Stimulated activated naive CD8-positive, alpha-beta T cell treated with anti-CD3 and anti-CD28 coated beads, Interleukin-15, Interleukin-2, amounts not matched to agents 100 U/mL and 50 U/mL, for 24 hours (primary cell): ENCODE measurements at places on chromosomes 5 and 9.
A peak's percentile ranks its signal among the peaks of the same experiment; 100 is the strongest.

GRCh38 chr5:168176941-168177340, 114.5 kb upstream of the WWC1 start:
- no peak for DNase-seq

DNA sequence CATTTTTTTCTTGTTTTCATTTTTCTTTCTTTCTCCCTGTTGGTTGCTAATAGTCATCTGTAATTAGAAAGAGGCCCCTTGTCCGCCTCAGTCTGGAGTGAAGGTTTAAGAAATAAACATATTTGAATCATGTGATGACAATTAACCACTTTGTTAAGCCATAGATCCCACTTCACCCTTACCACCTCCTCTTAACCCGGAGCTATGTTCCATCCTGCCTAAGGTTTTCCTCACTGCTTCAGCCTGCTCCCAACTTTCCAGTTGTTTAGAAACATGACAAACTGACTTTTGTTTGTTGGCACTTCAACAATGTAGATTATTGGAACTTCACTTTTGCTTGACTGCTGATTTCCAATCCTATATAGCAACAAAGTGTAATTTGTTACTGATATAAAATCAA, 37.4 kb upstream of the SSBP2 start:
- no peak for DNase-seq

GRCh38 chr5:31916327-31916726, 257.8 kb downstream of the GOLPH3 start:
- DNase-seq = no peak

DNA sequence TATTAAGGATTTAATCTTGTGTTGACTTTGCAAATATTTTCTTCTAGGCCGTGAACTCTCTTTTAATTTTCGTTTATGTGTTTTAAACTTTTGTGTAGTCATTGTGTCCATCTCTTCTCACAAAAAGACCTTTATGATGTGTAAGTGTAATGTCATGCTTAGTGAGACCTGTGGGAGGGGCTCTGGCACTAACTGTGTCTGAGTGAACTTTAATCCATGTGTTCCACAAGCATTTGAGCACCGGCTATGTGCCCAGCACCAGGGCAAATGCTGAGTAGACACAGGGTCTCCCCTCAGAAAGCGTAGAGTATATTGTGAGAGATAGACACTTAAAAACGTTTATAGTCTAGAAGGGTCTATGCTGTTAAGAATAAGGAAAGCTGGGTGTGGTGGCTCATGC, 272.6 kb upstream of the TUT7 start:
- DNase-seq = no peak

- no peak for DNase-seq
These were observed 94.3 kb upstream of the NIPAL4 start for GRCh38 chr5:157365732-157366131.

DNA sequence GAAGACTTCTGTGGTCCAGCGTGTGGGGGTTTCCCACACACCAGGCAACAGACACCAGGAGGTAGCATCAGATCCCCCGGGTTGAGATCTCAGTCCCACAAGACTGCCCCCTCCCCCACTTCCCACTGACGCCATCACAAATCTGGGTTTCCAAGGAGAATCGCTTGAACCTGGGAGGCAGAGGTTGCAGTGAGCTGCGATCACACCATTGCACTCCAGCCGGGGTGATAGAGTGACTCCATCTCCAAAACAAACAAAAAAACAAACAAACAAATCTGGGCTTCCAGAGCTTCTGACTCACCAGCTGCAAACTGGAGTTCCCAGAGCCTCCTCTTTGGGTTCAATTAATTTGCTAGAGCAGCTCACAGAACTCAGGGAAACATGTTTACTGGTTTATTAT, 4.7 kb upstream of the GBGT1 start:
- no peak for DNase-seq

- DNase-seq = no peak
These were observed 547.6 kb upstream of the WWC1 start for GRCh38 chr5:167743695-167744464.

DNA sequence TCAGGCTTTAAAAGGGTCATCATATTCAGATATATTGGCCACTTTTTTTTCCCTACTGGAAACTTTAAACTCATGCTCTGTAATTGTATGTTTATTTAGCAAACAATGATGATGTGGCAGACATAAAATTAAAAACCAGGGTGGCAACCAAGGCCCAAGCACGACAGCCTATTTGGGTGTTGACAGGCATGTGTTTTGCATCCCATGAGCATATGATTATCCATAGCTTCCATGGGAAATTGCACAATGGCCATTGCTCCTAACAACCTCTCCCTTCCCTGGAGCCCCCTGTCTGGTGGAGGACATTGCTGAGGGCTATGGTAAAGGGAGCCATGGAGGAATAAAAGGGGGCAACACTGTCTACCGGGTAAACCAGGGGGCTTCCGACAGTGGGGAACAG, 134.7 kb downstream of the GAS1 start:
- DNase-seq = no peak

DNA sequence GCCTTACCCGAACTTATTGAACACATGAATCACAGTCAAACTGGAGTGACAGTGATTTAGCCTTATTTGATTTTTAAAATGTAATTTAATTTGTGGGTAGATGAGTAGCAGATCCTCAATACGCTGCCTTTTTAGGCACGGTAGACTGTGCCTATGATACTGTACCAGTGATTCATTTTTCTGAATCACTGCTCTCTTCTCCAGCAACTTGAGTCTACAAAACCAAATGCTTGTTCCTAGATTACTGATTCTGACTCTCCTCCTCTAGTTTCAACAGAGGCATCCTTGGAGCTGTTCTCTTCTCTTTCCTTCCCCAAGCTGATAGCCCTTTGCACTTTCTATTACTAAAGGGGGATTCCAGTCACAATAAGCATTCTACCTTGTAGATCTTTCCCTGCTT, 94.3 kb upstream of the IL7R start:
- no peak for DNase-seq

DNA sequence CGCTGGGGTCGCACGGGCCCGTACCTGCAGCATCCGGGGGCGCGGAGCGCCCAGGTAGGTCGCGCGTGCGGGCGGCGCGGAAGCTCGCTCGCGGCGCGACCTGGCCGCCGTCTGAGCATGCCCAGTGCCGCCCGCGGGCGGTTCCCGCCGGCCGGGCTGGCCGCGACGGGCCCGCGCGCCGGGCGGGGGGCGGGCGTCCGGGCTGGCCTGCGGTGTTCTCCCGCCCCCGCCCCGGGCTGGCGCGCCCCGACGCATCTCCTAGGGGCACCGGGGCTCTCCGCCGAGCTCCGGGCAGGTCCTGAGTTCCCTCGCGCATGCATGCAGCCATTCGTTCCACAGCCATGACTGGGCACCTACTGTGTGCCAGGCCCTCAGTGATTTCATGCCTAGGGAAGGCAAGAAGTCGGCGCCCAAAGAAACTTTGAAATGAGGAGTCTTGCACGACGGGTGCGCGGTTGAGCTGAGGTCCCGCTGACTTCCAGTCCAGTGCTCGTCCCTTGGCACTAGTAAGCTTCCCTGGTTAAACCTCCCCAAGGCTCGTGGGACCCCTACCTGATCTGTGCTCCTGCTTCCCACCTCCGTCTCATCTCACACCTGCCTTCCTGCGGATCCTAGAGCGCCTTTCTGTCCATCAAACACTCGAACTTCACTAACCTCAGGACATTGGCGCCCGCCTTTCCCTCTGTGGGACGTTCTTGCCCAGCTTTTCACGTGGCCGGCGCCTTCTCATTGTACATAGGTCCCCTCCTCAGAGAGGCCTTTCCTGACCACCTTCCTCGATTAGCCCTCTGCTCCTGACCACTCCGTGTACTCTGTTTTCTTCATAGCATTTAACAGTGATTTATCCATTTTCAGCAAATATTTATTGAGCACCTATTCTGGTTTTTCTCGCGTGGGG, at the start of gene PTPN3:
Gene PTPN3 (minus strand): TSS at position 113 of the 898 bp plus-strand sequence. CDS start 34,873 bp downstream, outside the sequence.
- no peak for DNase-seq

- DNase-seq = no peak
These were observed 2.6 kb upstream of the ALAD start for GRCh38 chr9:113403646-113404045.

- no peak for DNase-seq
These were observed 498.2 kb upstream of the CD180 start for GRCh38 chr5:67694810-67695191.

DNA sequence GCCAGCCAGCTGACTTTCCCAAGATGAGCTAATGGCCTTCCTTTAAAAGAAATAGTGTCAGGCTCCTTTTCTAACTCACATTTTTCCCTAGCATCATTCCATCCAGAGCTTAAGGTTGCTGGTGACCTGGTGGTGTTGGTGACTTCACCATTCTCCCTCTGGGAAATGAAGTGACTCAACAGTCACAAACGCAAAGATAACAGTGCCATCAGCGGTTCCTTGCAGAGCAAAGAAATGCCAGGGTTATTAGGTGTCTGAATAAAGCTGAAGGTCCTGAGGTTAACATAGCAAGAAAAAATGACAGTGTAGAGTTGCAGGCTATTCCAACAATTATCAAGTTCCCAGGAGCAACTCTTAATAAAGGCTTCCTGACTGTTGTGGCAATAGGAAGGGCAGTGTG, 111.8 kb upstream of the SLC44A1 start:
- no peak for DNase-seq

GRCh38 chr9:128316421-128316820, 5.8 kb downstream of the TRUB2 start:
- DNase-seq = no peak

- no peak for DNase-seq
These were observed 95.8 kb downstream of the AOPEP start for GRCh38 chr9:94822273-94822672.

DNA sequence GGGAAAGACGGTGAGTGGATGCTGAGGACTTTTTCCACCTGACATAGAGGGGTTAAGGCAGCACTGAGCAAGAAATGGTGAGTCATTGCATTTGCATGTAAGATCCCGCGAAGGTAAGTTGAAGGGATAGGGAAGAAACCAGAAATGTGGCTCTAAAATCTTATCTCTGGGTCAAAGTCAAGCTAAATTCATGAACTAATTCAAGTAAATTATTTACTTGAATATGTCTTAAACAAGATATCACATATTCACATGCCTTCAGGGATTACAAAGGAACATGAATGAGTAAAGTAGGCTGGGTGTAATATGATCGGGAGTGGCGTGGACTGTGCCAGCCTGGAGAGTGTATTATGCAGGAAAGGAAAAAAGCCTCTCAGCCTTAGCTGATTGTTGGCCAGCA, 74.4 kb upstream of the EQTN start:
- DNase-seq = no peak

GRCh38 chr5:172453206-172453985, 929 bp downstream of the SH3PXD2B start:
- DNase-seq = no peak

DNA sequence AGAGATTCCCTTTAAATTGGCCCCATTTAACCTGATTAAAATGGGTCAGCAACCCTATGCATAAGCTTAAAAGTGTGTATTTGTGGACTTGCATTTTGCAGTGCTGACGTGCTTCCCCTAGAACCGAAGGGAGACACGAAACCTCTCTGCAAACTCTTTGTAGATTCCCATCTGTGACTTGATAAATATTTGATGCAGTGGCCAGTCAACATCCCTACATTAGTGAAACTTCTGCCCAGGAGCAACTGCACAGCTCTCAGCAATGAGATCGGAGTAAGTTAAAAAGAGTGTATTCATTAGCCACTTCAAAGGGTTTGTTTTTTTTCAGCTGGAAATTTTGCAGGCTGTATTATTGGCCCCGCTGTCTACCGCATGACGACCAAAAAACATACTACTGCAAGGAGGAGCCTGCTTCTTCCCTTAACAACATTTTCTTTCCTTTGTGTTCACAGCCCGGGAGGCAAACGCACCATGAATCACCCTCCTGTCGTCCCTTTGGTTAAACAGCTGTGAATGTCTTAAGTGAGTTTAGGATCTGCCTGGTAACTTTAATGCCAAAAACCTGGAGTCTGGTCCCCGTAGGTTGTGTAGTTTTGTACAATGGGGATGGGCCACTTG, 38.0 kb upstream of the TCERG1 start:
- DNase-seq = no peak

DNA sequence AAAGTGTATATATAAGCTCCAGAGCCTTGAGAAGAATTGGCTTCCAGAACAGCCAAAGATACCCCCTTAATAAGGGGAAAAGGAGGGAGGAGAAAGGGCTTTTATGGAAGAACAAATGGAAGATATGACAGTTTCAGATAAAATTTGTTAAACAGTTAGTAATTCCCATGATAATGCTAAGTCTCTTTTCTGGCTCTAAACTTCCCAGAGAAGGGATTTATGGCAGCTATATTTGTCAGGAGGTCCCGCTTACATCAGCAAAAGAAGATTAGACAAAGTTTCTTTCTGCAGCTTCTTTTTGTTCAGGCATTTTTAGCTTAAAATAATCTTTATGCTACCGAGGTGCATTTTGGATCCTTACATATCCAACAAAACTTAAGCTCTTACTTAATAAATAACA, 14.3 kb upstream of the SLC36A3 start:
- no peak for DNase-seq

DNA sequence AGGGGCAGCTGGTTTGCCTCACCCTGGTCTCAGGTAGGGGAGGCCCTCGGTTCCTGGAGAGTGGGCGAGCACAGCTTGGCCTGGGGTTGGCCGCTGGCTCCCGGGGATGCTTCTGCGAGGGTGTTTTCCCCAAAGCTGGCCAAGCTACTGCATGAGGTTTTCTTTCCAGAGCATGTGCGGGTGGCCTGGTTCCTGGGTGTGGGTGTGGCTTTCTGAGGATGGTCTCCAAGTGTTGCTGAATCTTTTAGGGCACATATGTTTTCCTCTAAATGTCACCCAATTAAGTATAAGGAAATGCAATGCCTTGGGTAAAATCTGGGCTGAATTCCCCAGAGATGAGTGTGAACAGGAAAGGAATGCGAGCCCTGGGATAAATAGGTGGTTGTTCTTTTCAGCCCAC, 115.8 kb upstream of the ICE1 start:
- no peak for DNase-seq

GRCh38 chr9:121861501-121862180, 210.2 kb downstream of the DAB2IP start:
- DNase-seq = no peak

DNA sequence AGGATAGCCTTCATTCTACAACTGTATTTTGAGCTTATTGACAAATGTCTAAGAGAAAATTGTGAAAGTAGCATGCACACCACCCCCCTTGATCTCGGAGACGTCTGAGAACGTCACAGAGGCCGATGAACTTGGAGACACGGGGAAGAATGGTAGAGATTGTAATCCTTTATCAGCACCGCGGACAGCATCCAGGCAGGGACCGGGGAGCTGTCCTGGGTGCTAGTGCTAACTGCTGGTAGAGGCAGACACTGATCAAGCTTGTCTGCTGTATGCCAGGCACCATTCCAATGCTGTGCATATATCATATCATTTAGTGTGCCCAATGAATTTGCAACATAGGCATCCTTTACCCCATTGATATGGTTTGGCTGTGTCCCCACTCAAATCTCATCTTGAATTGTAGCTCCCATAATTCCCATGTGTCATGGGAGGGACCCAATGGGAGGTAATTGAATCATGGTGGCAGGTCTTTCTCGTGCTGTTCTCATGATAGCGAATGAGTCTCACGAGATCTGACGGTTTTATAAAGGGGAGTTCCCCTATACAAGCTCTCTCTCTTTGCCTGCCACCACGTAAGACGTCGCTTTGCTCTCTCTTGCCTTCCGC, 98.8 kb downstream of the LHX2 start:
- DNase-seq = peak; percentile 63
